SK-N-SH (cell line): ENCODE measurements at places on chromosomes 7 and 10. TPM values are rescaled to one million over a fixed set of nuclear protein-coding genes. Genes with fewer than 3 reads are reported as not detected.

DNA sequence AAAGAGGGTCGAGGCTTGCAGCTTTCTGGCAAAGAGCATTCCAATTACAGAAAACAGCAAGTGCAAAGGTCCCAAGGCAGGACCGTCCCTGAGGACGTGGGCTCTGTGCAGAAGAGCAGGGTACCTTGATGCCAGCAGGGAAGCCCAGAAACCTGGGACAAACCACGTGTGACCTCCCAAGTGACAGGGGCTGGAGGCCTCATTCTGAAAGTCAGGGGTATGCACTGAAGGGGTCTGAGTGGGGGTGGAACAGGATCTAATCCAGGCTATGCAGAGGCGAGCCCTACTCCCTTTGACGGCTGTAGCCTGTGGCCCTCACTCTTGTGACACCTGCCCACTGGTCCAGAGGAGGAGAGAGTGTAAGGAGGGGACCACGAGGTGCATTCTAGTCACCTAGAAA lies 22.9 kb downstream of the TMEM273 start:
- H3K27ac ChIP-seq: no peak overlapping the region
- DNase-seq: no peak
- H3K36me3 ChIP-seq: no peaks in the 10 kb centered on the region
- no peak overlapping the region for H3K4me3 ChIP-seq
- no peaks in the 10 kb centered on the region for H3K27me3 ChIP-seq
- peaks cover 20% of the 10 kb centered on the region; the same call in 1 of the 2 replicates for H3K4me1 ChIP-seq

Gene NEURL1
- 0.05 and 0.19 TPM in 2 replicates for polyA plus RNA-seq

Gene PLEKHS1
- not detected in 2 replicates for polyA plus RNA-seq

DNA sequence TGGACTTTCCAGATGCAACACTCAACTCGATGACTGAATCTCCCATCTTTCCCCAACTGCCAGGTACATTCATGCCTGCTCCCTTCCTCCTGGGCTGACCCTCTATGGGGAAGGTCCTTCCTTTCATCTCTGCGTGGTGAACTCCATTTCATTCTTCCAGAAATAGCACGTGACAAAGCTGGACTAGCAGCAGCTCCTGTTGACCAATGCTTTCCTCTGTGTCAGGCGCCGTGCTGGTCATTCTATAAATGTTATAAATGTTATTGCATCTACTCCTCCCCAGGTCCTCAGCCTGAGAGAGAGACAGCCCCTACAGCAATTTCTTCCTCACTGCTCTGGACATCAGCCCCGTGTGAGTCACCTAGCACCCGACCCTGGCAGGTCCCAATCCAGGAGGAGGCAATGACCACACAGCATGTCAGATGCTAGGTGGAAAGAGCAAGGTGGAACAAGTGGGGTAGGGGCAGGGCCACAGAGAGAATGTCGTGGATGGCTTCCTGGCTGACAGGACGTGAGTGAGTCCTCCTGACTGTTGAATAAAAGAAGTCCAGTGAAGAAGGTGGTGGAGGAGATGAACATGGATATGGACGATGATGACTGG lies 178.1 kb downstream of the ADAM12 start:
- H3K27me3 ChIP-seq: no peaks in the 10 kb centered on the region
- H3K4me1 ChIP-seq: peaks cover 8% of the 10 kb centered on the region
- H3K27ac ChIP-seq: no peak overlapping the region

DNA sequence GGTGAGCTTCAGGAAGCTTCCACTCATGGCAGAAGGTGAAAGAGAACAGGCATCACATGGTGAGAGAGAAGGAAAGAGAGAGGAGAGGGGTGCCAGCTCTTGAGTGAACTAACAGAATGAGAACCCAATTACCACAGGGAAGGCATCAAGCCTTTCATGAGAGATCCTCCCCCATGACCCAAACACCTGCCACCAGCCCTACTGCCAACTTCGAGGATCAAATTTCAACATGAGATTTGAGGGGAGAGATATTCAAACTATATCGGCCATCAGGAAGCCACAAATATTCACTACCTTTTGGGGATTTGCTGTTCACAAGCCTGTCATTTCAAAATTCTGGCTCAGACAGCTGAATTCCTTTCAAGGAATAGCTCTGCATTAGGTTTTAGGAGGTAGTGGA lies 39.9 kb upstream of the SMNDC1 start:
- H3K4me3 ChIP-seq: no peak overlapping the region
- H3K27me3 ChIP-seq: no peaks in the 10 kb centered on the region
- no peaks in the 10 kb centered on the region for H3K4me1 ChIP-seq

GRCh38 chr10:45427970-45428366 lies 54.0 kb downstream of the ALOX5 start:
- DNase-seq: no peak
- H3K4me3 ChIP-seq: no peak overlapping the region
- H3K27ac ChIP-seq: no peak overlapping the region
- H3K27me3 ChIP-seq: peaks cover 24% of the 10 kb centered on the region

DNA sequence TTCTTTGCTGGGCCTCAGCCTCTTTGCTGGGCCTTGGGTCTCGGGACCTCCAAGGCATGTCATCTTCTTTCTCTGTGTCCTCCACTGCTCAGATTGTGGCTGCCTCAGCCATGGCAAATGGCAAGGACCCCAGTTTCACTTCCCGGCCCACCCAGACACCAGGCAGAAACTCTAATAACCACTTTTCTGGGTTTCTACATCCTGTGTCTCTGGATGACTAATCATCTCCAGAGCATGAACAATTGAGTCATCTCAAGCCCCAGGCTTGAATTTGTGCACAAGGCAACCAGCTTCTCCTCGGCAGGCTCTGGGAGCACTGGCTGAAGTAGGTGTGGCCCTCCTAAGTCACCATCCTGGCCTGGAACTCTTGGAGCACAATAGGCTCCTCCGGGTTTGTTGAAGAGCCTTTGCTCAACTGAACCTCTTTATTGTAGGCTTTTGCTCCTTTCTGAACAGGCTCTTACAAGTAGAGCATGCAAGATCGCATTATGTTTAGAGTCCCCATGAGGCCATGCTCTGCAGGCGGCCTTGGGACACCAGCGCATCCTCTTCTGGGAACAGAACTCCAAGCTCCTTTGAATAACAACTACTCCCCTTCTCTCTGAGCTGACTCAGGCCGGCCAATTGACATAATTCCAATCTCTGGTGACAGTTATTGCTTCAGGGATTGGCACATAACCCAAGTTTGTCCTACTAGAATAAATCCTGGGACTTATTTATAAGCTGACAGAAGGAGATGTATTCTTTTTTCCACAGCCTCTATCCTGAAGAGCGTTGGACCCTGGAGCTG lies 218.1 kb downstream of the WDR11 start:
- H3K27ac ChIP-seq: no peak overlapping the region
- H3K36me3 ChIP-seq: no peaks in the 10 kb centered on the region
- no peaks in the 10 kb centered on the region for H3K27me3 ChIP-seq
- H3K4me1 ChIP-seq: peaks cover 5% of the 10 kb centered on the region; the same call in 1 of the 2 replicates
- no peak overlapping the region for H3K4me3 ChIP-seq
- DNase-seq: no peak

GRCh38 chr7:3710122-3710521 lies 409.1 kb downstream of the SDK1 start:
- H3K27ac ChIP-seq: no peak overlapping the region
- H3K4me1 ChIP-seq: no peaks in the 10 kb centered on the region
- H3K36me3 ChIP-seq: no peaks in the 10 kb centered on the region

Gene PPP1R17
- not detected in 2 replicates for polyA plus RNA-seq

DNA sequence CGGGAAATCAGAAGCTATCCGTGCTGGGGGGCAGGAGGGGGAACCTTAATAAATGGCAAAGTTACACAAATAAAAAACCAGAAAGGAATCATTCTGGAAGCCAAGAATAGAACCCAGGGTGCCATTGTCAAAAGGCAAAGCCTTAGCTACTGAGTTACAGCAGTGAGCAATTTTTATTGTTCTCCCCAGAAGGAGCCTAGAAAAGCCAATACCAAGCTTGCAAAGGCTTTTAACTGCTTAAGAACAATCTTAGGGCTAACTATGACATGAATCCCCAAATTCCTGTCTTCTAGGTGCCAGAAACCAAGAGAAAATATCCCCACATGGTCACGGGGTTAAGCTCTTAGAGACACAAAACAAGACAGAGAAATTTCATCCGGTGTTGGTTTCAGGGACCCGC lies 482.7 kb downstream of the CCSER2 start:
- H3K27me3 ChIP-seq: no peaks in the 10 kb centered on the region
- H3K4me3 ChIP-seq: no peak overlapping the region
- no peaks in the 10 kb centered on the region for H3K36me3 ChIP-seq

Gene CALCR
- polyA plus RNA-seq: 0.06 and 0.12 TPM in 2 replicates

Gene MINPP1
- 23.2 and 23.7 TPM in 2 replicates for polyA plus RNA-seq

DNA sequence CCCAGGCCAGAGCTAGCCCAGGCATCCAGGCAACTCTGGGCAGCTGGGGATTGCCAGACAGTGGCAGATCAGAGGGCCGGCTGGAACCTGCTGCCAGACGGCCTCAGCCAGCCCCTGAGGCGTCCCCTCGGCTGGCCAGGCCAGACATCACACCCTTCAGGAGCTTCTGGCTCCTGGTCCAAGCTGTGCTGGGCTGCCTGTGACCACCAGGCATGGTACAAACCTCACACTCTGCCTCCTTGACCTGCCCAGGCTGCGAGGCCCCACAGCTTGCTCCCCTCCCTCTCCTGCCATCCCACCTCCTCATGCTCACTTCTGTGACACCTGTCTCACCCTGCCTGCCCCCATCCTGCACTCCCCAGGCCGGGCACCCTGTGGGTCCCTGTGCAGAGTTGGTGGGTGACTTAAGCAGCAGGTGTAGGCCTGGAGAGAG lies 5.7 kb downstream of the DEPP1 start:
- no peak for DNase-seq
- H3K27me3 ChIP-seq: no peaks in the 10 kb centered on the region
- H3K4me3 ChIP-seq: no peak overlapping the region
- H3K36me3 ChIP-seq: peaks cover 11% of the 10 kb centered on the region; the same call in 1 of the 2 replicates
- H3K27ac ChIP-seq: no peak overlapping the region; the same call in 1 of the 2 replicates
- H3K4me1 ChIP-seq: peaks cover 18% of the 10 kb centered on the region

DNA sequence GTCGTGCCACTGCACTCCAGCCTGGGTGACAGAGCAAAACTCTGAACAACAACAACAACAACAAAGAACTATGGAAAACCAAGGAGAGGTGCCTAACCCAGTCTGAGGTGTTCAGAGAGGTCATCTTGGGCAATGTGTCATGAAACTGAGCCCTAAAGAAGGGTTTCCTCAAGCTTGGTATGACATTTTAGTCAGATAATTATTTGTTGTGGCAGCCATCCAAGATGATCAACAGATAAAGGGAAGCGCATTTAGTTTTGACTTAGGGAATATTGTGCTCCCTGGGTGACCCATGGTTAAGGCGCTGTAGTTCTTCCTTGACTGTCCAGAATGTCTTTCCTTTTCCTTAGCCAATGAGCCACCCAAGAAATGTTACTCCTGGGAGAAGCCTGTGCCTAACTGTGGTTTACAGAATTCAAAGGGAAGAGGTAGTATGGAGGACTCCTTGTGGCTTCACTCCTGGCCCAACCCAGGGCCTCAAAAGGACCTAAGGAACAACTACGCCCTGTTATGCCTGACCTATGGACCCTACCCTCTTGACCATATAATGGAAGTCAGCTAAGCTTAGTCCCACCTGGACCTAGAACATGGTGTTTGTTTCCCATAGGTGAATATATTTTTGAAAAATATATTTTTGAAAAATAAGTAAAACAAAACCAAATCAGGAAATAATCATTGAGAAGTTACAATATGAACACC lies 42.4 kb downstream of the TPST1 start:
- H3K27ac ChIP-seq: no peak overlapping the region
- no peaks in the 10 kb centered on the region for H3K27me3 ChIP-seq
- H3K4me3 ChIP-seq: no peak overlapping the region
- DNase-seq: no peak
- no peaks in the 10 kb centered on the region; the same call in 1 of the 2 replicates for H3K4me1 ChIP-seq

Gene PTF1A
- not detected in 2 replicates for polyA plus RNA-seq

DNA sequence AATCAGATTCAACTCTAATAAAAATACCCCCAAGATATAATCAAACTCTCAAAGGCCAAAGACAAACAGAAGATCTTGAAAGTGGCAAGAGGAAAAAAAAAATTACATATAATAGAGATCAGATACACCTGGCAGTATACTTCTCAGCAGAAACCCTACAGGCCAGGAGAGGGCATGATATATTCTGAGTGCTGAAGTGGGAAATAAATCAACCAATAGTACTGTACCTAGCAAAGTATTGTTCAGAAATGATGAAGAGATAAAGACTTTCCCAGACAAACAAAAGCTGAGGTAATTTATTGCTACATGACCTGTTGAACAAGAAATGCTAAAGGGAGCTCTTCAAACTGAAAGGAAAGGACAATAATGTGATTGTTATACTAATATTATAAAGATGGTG lies 291.9 kb downstream of the SH2D4B start:
- H3K27me3 ChIP-seq: no peaks in the 10 kb centered on the region
- no peaks in the 10 kb centered on the region for H3K4me1 ChIP-seq
- H3K36me3 ChIP-seq: no peaks in the 10 kb centered on the region
- no peak overlapping the region for H3K27ac ChIP-seq

DNA sequence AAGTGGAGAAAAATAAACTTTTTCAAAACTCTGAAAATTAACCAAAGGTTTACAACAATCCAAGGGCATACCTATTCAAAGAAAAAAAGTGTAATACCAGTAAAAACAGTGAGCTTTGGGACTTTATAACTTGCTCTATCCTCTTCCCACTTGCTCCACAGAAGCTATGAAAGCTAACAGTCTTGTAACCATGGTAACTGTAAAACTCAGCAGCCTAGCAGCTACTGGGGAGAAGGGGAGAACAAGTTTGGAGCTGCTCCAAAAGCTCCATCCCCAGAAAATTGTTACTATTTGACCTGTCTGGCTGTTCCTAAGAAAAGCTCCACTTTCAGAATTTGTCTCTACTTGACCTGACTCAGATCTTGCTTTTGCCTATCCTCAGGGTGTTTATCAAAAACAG lies 191.5 kb downstream of the OTUD1 start:
- H3K4me3 ChIP-seq: no peak overlapping the region
- H3K36me3 ChIP-seq: no peaks in the 10 kb centered on the region
- no peak overlapping the region for H3K27ac ChIP-seq
- no peaks in the 10 kb centered on the region; the same call in 1 of the 2 replicates for H3K27me3 ChIP-seq

DNA sequence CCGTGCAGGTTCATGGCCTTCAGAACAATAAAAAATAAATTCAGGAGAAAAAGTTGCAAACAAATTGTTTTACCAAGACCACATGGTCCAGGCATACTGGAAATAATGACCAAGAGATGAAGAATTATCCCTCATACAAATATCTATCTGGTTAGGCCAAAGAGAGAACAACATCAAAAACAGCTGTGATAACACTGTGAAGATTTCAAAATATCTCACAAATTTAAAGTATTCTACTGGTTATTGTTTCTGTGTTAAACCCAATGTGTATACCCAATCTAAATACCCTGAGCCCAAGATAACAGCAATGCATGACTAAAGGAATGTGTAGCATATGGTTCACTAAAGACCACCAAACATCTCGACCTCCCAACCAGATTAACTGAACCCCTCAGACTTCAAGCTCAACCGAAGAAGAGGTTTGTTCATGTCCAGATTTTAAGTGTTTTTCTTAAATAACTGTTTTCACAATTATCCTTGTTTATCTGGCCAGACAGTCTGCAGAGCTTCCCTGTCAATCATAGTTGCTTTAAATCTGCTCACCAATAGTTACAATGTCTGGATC lies 10.9 kb downstream of the OR9A2 start:
- H3K4me1 ChIP-seq: peaks cover 33% of the 10 kb centered on the region
- peak overlapping the region; percentile 71; the same call in 1 of the 2 replicates for H3K27ac ChIP-seq
- H3K4me3 ChIP-seq: no peak overlapping the region
- no peaks in the 10 kb centered on the region for H3K36me3 ChIP-seq
- no peak for DNase-seq
